ENCODE measurements at places on chromosomes 2 and 18.

GRCh38 chr2:110805894-110806452, 73.6 kb downstream of the ACOXL start:
- peak; percentile 32 for DNase-seq

DNA sequence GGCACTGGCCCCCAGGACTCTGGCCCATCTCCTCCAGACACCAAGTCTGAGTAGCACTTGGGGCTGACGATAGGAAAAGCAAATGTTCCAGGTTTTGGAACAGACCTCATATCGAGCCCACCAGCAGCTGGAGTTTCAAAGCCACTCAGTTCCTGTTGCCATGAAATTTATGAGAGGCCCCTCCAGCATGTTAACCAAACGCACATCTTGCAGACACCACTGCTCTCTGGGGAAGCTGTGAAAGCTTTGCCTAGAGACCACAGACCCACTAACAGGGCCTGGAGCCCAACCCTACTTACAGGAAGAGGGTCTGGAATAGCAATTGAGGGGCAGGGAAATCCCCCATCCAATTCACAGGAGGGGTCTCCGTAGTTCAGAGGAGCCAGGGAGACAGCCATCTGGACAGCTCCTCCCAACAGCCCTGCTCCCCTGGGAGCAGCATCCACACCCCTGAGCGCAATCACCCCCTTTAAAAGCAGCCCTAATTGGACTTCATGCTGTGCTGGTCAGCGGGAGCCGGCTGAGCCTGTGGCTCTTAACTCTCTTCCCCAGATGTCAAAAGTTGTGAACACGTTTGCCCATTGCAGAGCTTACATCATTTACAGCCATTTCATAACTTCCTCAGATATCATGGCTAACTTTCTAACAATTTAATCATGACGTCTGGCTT, 81.3 kb downstream of the TGFA start:
- no peak for DNase-seq

DNA sequence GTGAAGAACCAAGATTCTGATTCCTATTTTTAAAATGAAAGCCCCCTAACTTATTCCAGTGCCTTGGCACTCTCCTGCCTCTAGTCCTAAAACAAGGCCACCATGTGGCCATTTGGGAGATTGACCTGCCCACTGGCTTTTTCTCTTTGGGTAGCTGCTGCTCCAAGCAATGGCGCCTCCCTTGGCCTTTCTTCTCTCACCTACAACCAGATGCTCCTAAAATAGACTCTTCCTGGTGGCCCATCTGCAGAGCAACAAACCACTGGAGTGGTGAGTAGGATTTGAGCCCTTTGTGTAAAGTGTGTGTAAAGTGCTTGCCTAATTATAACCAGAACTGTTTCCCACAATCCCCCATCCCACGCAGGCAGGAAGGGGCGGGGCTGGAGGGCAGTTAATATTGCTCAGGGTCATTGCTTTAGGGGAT, 114.2 kb downstream of the FHOD3 start:
- DNase-seq: no peak

GRCh38 chr18:60698901-60699300, 326.3 kb upstream of the MC4R start:
- DNase-seq: no peak

DNA sequence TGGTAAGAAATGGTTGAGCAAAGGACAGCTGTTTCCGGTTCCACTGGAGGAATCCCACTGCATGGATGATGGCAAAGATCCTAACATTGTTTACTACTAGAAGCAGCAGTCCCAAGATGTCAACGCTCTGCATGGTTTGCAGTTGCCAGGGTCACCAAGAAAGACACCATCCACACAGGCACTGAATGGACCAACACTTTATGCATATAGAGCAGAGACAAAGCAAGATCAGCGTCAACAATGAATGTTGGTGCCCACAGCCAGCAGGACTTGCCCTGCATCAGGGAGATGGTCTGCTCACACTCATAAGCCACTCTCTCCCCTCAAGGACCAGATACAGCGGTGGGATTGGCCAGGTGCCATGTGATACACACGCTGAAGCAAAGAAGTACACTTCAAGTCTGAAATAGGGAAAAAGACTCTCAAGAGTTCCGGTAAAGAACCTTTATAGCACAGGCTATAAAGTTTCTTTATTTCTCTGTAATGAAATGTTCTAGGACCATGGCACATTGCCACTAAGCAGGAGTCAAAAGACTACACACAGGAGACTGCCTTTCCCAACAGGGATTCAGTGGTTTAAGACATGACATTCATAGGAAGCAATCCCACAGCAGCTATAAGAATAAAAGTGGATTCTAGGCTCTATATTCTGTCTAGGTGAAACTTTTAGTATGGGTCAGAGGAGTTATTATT, 133.2 kb upstream of the EPHA4 start:
- no peak for DNase-seq

GRCh38 chr2:158663796-158664195, 131.3 kb upstream of the DAPL1 start:
- no peak for DNase-seq

DNA sequence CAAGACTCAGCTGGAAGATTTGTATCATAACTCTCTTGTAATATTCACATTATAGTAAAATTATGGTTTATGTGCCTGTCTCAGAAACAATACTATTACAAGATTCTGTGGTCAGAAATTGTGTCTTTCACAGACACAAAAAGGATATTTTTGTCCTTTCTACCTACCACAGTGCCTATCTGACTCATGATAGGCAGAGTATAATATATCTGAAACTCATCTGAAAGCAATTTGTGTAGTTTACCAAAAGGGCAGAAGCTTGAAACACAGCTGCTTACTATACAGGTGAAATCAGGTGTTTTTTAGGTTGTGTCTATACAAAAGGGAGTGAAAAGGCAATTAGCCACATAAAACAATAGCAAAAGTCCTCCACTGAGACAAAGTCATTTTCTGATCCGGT, 10.9 kb downstream of the TMEM200C start:
- no peak for DNase-seq

DNA sequence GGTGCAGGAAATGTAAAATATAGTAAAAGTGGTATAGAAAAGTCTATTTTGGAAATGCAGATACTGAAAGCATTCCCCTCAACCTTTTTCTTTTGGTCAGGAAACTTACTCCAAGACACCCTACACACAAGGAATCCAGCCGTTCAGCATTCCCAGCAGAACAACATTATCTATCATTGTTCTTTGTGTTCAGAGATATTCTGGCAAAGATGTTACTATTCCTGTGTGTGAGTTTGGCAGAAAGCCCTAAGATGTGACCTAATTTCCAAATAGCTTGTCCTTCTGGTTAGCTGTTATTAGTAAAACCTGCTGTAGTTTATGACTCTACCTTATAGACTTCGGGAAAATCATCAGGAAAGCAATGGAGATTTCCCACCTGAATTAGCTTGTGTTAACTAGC, 78.1 kb upstream of the PELI1 start:
- no peak for DNase-seq

- no peak for DNase-seq
Observed at GRCh38 chr2:9217838-9218770, 11.5 kb downstream of the ASAP2 start.
